CD4-positive, alpha-beta T cell treated with Interferon gamma for 1 hour (primary cell): ENCODE measurements at places on chromosomes 16 and 17.
A peak's percentile ranks its signal among the peaks of the same experiment; 100 is the strongest.

DNA sequence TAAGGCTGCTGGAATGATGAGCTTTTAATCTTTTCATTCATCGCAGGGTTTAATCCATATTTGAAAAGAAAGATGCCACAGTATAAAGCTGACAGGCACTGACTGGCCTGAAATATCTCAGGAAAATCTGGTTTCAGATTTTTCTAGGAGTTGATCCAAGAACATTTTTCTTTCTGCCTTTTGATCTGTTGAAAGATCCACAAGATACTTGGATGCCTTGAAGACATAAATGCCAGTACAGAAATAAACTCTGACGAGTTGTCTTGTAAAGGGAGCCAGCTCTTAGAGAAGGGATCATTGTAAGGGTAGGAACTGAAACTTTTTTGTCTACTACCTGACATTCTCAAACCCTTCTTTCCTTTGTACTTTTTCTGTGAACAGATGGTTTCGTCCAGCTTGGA, 25.4 kb upstream of the KRT20 start:
- DNase-seq: no peak

DNA sequence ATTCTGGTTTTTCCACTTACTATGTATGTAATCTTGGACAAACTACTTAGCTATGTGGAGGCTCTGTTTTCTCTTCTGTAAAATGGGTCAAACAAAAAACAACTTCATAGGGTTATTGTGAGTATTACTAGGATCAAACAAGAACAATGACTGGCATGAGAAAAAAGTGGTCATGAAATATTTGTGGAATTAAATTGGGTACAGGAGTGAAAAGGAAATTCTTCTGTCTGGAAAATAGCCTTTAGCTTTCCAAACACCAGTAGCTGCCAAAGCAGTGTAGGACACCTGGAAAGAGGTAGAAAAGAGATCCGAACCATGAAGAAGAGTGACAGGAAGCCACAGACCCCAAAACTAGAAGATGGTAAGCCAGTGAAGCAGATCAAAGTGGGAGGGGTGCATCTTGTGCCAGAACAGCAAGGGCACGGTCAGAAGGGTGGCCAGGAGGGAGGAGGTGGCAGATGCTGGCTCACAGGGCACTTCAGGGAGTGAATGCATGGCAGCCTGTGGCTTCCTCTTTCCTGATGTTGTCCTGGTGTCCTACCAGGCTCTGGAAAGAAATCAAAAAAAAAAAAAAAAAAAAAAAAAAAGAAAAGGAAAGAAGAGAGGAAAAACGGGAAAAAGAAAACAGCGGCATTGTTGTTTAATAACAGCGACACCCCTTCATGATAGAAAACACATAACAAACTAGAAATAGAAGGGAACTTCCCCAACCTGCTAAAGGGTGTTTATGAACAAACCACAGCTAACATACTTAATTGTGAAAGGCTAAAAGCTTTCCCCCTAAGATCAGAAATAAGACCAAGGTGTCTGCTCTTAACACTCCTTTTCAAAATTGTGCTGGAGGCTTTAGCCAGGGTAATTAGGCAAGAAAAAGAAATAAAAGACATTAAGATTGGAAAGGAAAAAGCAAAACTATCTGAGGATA, 67.9 kb downstream of the PCTP start:
- no peak for DNase-seq

DNA sequence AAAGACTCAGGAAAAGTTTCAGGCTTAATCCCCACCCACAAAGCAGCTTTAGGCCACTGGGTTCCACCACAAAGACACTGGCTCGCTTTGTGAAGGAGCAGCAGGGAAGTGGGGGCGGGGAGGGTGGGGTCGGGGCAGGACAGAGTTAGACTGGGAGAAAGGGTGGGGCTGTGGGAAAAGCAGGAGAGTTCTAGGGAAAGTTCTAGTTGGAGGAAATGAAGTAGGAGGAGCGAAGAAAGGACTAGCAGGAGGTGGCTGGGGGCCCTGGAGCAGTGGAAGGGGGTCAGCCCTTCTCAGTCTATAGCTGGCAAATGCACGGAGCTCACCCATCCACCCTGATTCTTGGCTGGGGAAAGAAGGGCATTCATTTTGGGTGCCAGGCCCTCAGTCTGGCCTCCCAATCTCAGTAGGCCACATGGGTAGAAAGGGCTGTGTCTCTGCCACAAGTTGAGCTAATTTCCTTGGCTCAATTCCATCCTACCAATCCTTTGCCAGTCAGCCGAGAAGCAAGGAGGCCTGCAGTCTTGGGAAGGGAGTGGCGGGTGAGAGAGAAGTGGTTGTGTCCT, 4.6 kb downstream of the INPP5K start:
- DNase-seq: no peak

DNA sequence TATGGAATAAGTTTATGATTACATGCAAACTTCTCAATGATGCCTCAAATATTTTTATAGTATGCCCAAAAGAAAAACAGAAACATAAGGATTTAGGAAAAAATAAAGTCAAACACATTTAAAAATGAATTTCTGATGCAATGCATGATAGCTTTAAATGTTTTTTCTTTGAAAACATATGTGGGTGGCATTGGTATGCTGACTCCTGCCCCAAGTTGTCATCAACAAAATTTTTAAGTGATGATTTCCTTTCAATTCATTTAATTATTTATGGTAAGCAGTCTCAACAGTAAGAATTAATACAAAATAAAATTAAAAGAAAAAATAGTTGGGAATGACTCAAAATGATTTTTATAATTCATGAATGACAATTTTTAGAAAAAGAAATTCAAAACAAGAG, 104.9 kb downstream of the CEP112 start:
- DNase-seq: no peak

- peak; percentile 59 for DNase-seq
These were observed 304.4 kb downstream of the HS3ST3B1 start for GRCh38 chr17:14605267-14605599.
